A549 treated with AZD2906 at 1 μM for 4 hours (cell line): ENCODE measurements at places on chromosomes 1 and 21. TPM values are rescaled to one million over a fixed set of nuclear protein-coding genes. Genes with fewer than 3 reads are reported as not detected.

Gene EXTL1
- 0.01 to 0.02 TPM in 2 of 5 replicates, not detected in the others for total RNA-seq

Gene CC2D1B
- 18.2 to 22.9 TPM (median 20.6 TPM) in 5 replicates for total RNA-seq

Gene FCGR1A
- total RNA-seq: not detected in 5 replicates

Gene ETV3
- 9.3 to 14.5 TPM (median 9.8 TPM) in 5 replicates for total RNA-seq

Gene NT5C1A
- 0.06 TPM in 1 of 5 replicates, not detected in the others for total RNA-seq
